CD4-positive, alpha-beta memory T cell (primary cell): ENCODE measurements at places on chromosomes 2 and 18. TPM values are rescaled to one million over a fixed set of nuclear protein-coding genes. Genes with fewer than 3 reads are reported as not detected.

GPR55 gene
- 8.1 TPM for total RNA-seq

GRCh38 chr2:3433776-3434400 is 54.4 kb downstream of the TRAPPC12 start:
- no peak for DNase-seq

GRCh38 chr2:151240433-151240832 is 21.2 kb downstream of the RBM43 start:
- DNase-seq: no peak

DNA sequence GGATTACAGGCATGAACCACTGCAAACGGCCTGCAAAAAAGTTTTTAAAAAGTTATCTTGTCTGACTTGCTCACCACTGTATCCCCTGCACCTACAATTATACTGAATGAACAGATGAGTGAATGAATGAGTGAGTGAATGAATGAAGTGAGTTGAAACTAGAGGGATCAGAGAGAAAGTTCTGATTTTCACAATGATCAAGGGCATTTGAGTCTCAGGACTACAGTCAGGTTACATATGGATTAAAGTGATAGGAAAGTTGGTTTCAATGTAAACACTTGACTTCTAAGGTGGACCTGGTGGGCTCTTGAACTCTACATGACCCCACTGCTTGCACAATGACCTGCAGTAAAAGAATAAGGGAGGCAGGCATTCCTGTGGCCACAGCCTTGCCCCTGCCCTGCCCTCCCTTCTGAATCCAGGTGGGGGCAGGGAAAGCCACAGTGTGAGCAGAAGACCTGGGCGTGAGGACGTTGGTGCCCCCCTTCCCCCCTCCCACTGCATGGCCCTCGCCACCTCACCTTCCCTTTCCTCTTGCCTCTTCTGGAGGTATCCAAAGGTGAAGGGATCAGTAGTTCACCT is 10.7 kb downstream of the C2orf80 start:
- no peak for DNase-seq

DNA sequence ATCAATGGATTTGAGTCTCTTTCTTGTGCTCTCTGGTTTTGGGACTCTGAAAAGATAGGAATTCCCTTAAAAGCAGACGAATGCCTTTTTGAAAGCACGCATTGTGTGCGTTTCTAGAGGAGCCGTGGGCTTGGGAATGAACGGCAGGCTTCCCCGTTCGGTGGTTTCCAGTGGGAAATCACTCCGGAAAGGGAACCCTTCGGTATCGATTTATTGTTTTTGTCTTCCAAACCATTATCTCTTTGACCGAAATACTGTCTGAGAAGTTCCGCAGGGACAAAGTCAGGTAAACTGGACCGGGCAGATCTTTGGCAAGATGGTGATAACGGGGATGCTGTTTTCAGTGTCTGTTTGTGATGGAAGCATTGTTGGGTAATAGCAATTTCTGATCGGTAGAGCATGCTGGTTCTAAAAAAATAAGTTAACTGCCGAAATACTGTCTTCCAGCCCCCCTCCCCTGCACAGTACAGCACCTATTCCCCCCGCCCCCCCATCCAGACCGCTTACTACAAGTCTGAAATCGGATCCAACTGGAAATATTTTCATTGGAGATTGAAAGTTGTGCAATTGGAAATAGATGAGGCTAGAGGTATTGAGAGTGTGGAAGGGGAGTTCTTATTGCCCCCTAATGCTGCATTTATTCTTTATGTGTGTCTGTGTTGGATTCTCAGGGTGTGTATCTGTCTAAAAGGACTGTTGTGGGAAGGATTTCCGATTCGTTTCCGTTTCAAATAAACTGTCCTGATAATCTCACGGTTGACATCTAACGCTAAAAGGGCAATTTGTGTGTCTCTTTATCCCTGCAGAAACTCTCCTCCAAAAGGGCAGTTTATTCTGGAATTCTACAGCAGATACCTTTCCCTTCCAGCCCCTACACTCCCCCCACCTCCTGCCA is 635 bp downstream of the SETBP1 start:
- no peak for DNase-seq

DNA sequence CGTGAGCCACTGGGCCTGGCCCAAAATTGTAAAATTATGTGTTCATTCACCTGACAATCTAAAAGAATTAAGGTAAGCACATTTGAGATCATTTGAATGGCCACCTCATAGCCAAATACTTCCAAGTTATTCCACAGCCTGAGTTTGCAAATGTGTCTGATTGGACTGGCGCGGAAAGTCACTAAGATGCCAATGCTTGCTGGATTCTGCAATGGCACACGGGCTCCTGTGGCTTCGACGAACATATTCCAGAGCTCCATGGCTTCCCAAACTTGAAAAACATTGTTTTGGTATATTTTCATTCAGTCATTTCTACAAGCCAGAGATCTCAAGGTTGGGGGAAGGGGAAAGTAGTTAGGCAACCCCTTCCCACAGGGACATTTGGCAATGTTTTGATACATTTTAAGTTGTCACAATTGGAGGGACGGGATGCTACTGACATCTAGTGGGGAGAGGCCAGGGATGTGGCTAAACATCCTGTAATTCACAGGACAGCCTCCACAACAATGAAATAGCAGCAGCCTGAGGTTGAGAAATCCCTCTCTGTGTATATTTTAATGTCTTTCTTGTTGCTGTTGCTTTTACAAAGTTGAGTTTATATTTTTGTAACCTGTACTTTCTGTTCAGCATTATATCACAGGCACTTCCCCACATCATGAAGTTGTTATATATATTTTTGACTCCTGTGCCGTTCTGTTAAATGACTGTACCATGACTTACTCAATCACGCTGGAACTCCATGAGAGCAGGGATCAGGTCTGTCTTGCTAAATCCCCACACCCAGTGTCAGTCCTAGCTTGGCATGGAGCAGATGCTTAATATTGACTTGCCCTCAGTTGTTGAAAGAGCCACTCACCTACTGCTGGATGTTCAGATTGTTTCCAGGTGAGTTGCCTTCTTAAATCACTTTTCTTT is 56.9 kb downstream of the COL4A4 start:
- DNase-seq: peak; percentile 10
